Osteoblast (primary cell): ENCODE measurements at places on chromosomes 16 and 17. TPM values are rescaled to one million over a fixed set of nuclear protein-coding genes. Genes with fewer than 3 reads are reported as not detected.

Gene HBQ1
- total RNA-seq, result not detected in 2 replicates

Gene PLD2
- 18.9 and 19.9 TPM in 2 replicates for total RNA-seq

Gene GUCY2D
- not detected in 2 replicates for total RNA-seq

Gene CLEC18B
- total RNA-seq, result 0.72 and 0.88 TPM in 2 replicates

Gene CRYBA1
- not detected in 2 replicates for total RNA-seq

Gene KCNH4
- not detected in 2 replicates for total RNA-seq

Gene ZSCAN10
- total RNA-seq, result not detected in 2 replicates

Gene CORO1A
- total RNA-seq, result 0.36 and 0.59 TPM in 2 replicates

Gene SRR
- total RNA-seq, result 20.6 and 22.4 TPM in 2 replicates

Gene MYH3
- total RNA-seq, result 0.88 and 1.8 TPM in 2 replicates

Gene TSPAN10
- total RNA-seq, result 2.9 and 11.5 TPM in 2 replicates

- H3K4me1 ChIP-seq, result peaks cover 29% of the 10 kb centered on the region
- DNase-seq, result peak; percentile 85
- peak overlapping the region; percentile 98 for H3K4me3 ChIP-seq
Observed at GRCh38 chr17:73232587-73233373, 28.9 kb downstream of the CPSF4L start.

GRCh38 chr17:64074704-64075426 is 54.4 kb upstream of the ICAM2 start:
- H3K36me3 ChIP-seq, result peaks cover 17% of the 10 kb centered on the region
- H3K27ac ChIP-seq, result peak overlapping the region; percentile 48
- peaks cover 18% of the 10 kb centered on the region for H3K4me1 ChIP-seq

DNA sequence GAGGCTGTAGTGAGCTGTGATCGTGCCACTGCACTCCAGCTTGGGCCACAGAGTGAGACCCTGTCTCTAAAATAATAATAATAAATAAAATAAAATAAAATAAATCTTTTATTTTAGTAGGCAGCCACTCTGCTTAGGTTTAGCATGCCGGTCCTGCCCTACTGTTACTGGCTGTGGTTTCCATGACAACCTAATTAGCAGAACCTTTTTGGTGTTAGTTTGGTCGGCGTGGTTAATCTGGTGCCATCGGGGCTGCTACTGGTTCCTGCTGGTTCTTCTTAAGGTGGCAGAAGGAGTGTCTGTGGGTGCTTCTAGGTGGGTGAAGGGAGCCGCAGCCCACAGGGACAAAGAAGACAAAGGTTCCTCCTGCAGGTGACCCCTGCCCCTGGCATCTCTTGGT is 37.8 kb upstream of the CBX4 start:
- peaks cover 6% of the 10 kb centered on the region for H3K27me3 ChIP-seq
- DNase-seq, result peak; percentile 66
- no peak overlapping the region for H3K4me3 ChIP-seq
- H3K4me1 ChIP-seq, result no peaks in the 10 kb centered on the region
- H3K36me3 ChIP-seq, result no peaks in the 10 kb centered on the region
- no peak overlapping the region for H3K27ac ChIP-seq

DNA sequence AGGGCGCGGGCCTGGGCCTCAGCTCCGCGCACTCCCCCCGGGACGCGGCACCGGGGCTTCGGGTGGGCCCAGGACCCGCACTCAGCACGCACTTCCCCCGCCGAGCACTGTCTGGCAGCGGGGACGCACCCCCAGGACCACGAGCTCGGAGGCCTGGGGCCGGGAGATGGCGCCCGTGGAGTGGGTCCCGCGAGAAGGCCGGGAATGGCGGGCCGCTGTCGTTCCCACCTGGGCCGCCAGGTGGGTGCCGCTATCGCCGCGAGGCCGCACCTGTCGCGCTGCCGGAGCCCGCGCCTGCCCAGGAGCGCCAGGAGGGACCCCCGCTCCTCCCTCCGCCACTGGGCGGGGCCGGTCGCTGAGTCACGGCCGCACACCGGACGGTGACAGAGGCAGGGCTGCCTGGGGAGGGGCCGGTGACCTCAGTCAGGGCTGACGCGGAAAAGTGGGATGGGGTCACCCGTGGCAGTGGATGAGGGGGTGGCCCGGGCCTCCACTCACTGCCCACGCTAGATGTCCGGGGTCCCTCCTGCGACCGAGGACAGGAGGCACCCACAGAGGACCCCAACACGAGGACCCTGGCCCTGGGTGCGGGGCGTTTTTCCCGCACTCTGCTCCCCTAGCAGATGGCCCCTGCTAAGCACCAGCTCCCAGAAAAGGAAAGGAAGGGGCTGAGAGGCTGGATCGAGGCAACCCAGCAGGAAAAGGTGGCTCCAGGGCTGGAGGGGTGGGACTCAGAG is 6.9 kb upstream of the ACTG1 start:
- peak overlapping the region; percentile 68 for H3K4me3 ChIP-seq
- H3K4me1 ChIP-seq, result peaks cover 42% of the 10 kb centered on the region
- H3K27ac ChIP-seq, result no peak overlapping the region
- H3K27me3 ChIP-seq, result peaks cover 6% of the 10 kb centered on the region
- H3K36me3 ChIP-seq, result no peaks in the 10 kb centered on the region

- H3K36me3 ChIP-seq, result peaks cover 34% of the 10 kb centered on the region
- H3K27ac ChIP-seq, result peak overlapping the region; percentile 86
- peak overlapping the region; percentile 98 for H3K4me3 ChIP-seq
- DNase-seq, result peak; percentile 90
Observed at GRCh38 chr16:2152695-2153506, 2.7 kb upstream of the TRAF7 start.

- H3K4me1 ChIP-seq, result peaks cover 9% of the 10 kb centered on the region
- H3K27me3 ChIP-seq, result no peaks in the 10 kb centered on the region
- no peak for DNase-seq
- H3K27ac ChIP-seq, result no peak overlapping the region
- no peak overlapping the region for H3K4me3 ChIP-seq
- H3K36me3 ChIP-seq, result no peaks in the 10 kb centered on the region
Observed at GRCh38 chr16:17780181-17780580, 309.4 kb upstream of the XYLT1 start.

GRCh38 chr16:53055541-53056391 is 975 bp downstream of the CHD9 start:
- peak overlapping the region; percentile 84 for H3K27ac ChIP-seq
- H3K4me1 ChIP-seq, result peaks cover 31% of the 10 kb centered on the region
- no peaks in the 10 kb centered on the region for H3K27me3 ChIP-seq
- peak; percentile 73 for DNase-seq
- no peaks in the 10 kb centered on the region for H3K36me3 ChIP-seq
- peak overlapping the region; percentile 91 for H3K4me3 ChIP-seq

DNA sequence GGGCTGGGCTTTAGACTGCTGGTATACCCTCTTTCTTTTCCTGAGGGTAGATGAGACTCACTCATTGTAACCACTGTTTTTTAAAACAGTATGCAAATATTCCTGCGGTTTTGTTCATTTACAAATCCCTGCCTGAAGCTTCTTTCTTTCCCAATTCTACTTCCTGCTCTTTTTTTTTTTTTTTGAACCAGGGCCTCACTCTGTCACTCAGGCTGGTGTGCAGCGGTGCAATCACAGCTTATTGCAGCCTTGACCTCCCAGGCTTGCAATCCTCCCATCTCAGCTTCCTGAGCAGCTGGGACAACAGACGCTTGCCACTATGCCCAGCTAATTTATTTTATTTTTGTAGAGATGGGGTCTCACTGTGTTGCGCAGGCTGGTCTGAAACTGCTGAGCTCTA is 8.0 kb upstream of the SULT1A1 start:
- H3K27me3 ChIP-seq, result no peaks in the 10 kb centered on the region
- H3K27ac ChIP-seq, result no peak overlapping the region
- H3K36me3 ChIP-seq, result no peaks in the 10 kb centered on the region
- H3K4me1 ChIP-seq, result no peaks in the 10 kb centered on the region

DNA sequence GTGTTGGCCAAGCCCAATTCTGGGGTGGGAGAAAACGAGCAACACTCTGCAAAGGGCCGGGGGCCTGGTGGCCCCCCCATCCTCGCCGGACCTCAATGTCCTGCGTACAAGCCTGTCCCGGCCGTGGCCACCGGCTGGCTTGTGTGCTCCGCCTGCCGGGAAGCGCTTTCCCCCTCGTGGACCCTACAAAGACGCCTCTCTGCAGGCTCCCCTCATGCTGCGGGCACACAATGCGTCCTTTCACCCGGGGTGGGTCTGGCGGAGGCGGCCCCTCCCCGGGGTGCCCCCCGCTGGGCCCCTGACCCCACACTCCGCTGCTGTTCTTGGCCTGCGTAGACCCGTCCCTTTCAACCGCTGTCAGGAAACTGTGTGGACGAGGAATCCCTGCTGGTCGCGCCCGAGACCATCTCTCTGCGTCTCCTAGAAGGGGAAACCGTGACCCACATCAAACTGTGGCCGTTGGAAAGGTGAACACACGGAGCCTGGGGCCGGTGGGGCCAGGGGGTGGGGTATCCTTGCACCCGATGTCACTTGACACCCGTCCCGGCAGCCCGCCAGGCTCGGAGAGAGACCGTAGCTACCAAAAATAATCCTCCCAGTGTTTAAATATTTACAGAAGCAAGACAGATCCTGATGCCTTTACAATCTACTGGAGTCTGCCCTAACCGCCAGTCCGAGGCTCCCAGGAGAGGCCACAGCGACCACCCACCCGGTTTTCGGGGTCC is 43.6 kb downstream of the TBC1D16 start:
- peak overlapping the region; percentile 65 for H3K4me3 ChIP-seq
- no peak overlapping the region for H3K27ac ChIP-seq
- H3K4me1 ChIP-seq, result peaks cover 31% of the 10 kb centered on the region
- peak; percentile 89 for DNase-seq
- H3K27me3 ChIP-seq, result no peaks in the 10 kb centered on the region
- H3K36me3 ChIP-seq, result no peaks in the 10 kb centered on the region

DNA sequence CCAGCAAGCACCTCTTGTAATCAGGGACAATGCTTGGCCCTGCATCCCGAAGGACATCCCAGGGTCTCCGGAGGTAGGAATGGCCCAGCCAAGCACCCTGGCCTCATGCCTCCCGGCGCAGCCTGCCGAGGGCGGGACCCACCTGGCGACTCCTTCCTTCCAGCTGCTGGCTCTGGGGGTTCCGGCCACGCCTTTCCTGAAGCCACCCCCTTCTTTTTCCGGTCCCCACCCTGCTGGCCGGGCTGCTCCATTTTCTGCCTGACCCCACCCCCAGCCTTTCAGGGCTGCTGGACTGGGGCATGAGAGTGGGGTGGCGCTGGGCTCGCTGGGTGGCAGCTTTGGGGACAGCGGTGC is 22.5 kb upstream of the CIBAR2 start:
- H3K27ac ChIP-seq, result no peak overlapping the region
- no peak overlapping the region for H3K4me3 ChIP-seq
- peak; percentile 26 for DNase-seq

- H3K27ac ChIP-seq, result no peak overlapping the region
- no peaks in the 10 kb centered on the region for H3K36me3 ChIP-seq
- DNase-seq, result no peak
- no peak overlapping the region for H3K4me3 ChIP-seq
Observed at GRCh38 chr16:19963301-19963700, 78.7 kb upstream of the GPRC5B start.

DNA sequence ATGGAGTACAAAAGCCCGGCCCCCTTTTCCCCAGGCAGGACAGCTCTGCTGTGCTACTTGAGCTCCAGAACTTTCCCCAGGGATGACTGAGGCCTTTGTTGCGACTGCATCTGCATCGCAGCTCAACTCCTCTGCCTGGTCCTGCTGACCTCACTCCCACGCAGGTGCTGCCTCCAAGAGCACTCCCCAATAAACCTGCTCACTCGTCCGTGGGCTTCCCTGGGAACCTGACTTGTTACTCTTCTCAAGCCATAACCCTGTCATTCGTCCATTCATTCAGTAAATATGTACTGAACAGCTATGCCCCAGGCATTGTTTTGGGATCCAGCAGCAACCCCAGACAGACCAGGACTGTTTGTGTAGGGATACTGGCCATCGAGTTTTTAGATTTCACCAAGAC is 11.6 kb upstream of the RMI2 start:
- no peak overlapping the region for H3K4me3 ChIP-seq
- H3K27me3 ChIP-seq, result no peaks in the 10 kb centered on the region
- DNase-seq, result no peak
- H3K4me1 ChIP-seq, result peaks cover 12% of the 10 kb centered on the region
- no peaks in the 10 kb centered on the region for H3K36me3 ChIP-seq
- H3K27ac ChIP-seq, result no peak overlapping the region

- DNase-seq, result no peak
- H3K27ac ChIP-seq, result no peak overlapping the region
- H3K4me3 ChIP-seq, result no peak overlapping the region
- H3K4me1 ChIP-seq, result no peaks in the 10 kb centered on the region
- peaks cover 8% of the 10 kb centered on the region for H3K27me3 ChIP-seq
Observed at GRCh38 chr17:36778448-36778847, 158.8 kb upstream of the LHX1 start.

GRCh38 chr17:75753514-75754377 is 11.2 kb downstream of the GALK1 start:
- no peaks in the 10 kb centered on the region for H3K36me3 ChIP-seq
- H3K27ac ChIP-seq, result no peak overlapping the region
- H3K4me1 ChIP-seq, result peaks cover 13% of the 10 kb centered on the region

DNA sequence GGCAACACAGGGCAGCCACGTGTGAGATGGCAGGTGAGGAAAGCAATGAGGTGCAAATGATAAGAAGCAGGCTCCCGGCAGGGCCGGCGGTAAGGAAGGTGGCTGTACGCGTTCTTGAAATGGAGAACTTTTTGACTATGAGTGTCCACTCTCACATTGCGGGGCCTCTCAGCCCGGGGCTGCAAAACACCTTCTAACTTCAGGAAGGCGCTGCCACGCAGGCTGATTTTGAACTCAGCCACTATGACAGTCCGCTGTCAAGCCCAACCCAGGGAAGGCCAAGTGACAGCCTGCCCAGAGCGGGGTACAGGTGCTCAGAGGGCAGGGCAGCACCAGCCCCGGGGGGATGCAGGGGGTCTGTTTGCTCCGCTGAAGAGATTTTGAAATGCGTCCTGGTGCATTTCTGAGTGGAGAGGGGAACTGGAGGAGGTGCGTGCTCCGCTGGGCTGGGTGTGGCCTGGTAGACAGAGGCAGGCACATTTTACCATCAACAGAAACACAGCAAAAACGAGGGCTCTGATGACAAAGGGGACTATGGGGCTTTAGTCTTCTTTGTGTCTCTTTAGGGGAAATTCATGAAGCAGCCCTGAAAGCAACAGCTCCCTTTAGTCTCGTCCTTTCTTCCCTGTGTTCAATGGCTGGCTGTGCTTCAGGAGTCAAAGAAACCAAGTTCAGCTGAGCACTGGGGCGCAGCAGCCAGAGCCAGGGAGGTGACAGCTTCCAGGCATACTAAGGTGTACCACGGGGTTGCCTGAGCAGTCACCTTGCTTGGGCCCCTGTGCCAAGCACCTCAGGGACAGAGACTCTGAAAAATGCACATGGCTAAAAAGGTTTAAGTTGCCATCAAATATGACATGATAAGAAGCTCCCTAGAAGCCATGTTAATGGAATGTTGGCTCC is 14.6 kb upstream of the SREBF1 start:
- no peak overlapping the region for H3K27ac ChIP-seq
- DNase-seq, result peak; percentile 31
- no peaks in the 10 kb centered on the region for H3K27me3 ChIP-seq
- H3K4me1 ChIP-seq, result peaks cover 40% of the 10 kb centered on the region
- H3K36me3 ChIP-seq, result peaks cover 16% of the 10 kb centered on the region

DNA sequence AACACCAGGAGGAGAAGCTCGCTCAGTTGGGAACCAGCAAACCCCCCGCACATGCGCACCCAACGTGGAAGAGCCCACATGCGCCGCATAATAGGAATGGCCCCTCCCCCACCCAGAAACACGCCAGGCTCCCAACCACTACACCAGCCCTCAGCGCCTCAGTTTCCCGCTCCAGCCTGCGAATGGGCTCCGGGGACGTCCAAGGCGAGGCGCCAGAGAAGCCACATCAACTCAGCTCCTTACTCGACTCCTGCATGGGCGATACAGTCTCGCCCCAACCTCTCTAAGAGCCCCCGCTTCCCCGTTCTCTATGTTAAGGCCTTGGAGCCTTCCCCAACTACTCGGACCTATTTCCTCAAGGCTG is 504 bp downstream of the SRSF1 start:
- peak overlapping the region; percentile 100 for H3K4me3 ChIP-seq
- peak; percentile 52 for DNase-seq
